WTC11 (cell line): ENCODE measurements at places on chromosomes 3 and 15. TPM values are rescaled to one million over a fixed set of nuclear protein-coding genes. Genes with fewer than 3 reads are reported as not detected.

- DNase-seq: no peak
Observed at GRCh38 chr3:63130625-63131024, 147.5 kb upstream of the SYNPR start.

DNA sequence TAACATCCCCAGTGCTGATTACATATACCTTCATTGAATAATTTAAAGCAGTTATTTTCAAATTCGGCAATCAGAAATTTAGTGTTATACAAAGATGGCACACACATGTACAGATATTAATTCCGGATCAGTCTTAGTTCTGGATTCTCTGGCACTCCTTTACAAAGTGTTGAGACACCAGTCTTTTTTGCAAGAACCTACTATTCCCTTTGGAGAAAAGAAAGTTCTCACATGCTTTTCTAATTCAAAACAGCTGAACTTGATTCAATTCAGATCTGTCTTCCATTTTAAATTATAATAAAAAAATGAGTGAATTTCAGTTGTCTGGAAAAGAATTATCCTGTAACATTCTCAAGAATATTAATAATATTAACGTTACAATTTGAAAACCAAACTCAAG lies 20.4 kb downstream of the CCDC191 start:
- no peak for DNase-seq

Gene C3orf20
- total RNA-seq: not detected in 3 replicates

DNA sequence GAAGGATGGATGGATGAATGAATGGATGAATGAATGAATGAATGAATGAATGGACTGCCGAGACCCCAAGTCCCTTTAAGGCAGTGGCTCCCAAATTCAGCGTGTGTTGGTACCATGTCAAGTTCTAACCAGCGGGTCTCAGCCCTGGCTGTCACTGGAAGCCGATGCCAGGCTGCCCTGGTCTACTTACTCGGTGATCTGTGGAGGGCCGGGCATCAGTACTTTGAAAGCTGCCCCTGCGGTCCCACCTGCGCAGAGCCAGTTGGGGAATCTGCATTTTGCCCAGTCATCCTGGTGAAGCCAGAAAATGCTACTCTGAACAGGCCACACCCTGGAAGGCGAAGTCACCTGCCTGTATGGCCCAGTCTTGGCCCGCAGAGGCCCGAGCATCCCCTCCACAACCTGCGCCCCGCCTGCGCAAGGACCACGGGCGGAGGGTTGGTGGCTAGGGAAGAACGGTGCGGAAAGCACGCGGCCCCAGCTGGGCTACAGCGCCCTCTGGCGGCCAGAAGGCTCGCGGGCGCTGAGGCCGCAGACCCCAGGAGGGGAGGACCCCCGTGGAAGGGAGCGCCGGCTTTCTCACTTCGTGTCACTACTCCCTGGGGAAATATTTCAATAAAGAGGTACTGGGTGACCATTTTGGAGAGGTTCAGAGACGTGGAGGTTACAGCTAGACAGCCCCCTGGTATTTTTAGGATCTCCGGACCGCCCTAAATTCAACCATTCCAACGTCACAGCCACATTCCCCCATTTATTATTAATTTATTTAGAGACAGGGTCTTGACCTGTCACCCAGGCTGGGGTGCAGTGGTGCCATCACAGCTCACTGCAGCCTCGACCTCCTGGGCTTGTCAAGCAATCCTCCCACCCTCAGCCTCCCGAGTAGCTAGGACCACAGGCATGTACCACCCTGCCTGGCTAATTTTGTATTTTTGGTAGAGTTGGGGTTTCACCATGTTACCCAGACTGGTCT lies 34.9 kb downstream of the PRKCD start:
- peak; percentile 80 for DNase-seq

Gene GPR87
- 0.16 TPM in 1 of 3 replicates, not detected in the others for total RNA-seq

- no peak for DNase-seq
Observed at GRCh38 chr3:137099364-137100219, 141.8 kb downstream of the IL20RB start.

Gene STAC
- total RNA-seq: 5.5 to 6.4 TPM (median 5.6 TPM) in 3 replicates
